ENCODE measurements at places on chromosomes 5 and 9. TPM values are rescaled to one million over a fixed set of nuclear protein-coding genes. Genes with fewer than 3 reads are reported as not detected.

DNA sequence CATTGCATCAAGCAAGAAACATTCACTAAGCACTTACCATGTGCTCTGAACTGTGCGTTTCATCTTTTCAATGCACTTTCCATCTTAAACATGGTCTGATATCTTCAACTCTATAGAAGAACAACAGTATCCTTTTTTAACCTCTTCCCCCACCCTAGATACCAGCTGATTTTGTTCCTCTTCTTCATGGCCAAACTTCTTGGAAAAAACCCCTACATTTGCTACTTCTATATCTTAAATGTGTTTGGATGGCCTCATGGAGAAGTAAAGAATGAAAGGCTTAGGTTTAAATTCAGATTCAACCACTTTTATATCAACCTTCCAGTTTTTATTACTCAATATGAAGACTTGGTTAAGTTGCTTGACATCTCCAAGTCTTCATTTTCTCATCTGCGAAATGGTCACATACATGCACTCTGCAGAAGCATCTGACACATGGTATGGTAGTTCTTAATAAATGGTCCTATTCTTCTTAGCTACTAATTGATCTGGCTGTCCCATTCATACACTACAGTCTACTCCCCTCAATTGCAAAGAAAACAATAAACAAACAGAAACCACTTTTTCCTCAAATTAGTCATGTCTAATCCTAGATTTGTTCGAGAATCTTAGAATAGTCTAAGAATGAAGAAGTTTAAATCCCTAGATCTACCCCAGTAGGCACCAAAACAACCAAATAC is 59.4 kb downstream of the FYB1 start:
- no peak overlapping the region for H3K27ac ChIP-seq
- H3K4me1 ChIP-seq: no peaks in the 10 kb centered on the region
- H3K36me3 ChIP-seq: no peaks in the 10 kb centered on the region
- H3K27me3 ChIP-seq: no peaks in the 10 kb centered on the region

GRCh38 chr9:93093127-93093876 is 2.7 kb upstream of the CARD19 start:
- DNase-seq: no peak
- H3K4me3 ChIP-seq: no peak overlapping the region
- H3K27me3 ChIP-seq: no peaks in the 10 kb centered on the region
- peaks cover 11% of the 10 kb centered on the region for H3K4me1 ChIP-seq
- H3K36me3 ChIP-seq: no peaks in the 10 kb centered on the region
- H3K27ac ChIP-seq: no peak overlapping the region

DNA sequence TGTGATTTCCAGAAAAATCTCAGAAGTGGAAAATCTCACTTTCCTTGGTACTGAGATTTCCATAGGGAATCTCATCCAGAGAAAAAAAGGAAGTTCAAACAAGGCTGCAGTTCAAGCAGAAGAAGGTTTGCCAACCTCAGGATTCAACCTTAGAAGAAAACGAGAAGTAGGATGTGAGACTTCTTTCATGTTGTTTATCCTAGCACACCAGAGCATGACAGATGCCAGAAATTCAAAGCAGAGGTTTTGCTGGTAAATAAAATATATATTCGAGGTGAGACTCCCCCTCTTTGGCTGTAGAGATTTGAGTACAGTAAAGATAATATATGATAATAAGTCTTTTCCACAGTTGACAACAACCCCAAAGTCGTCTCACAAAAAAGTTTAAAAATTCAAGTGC is 116.9 kb upstream of the SMC2 start:
- H3K27me3 ChIP-seq: no peaks in the 10 kb centered on the region
- no peak overlapping the region for H3K4me3 ChIP-seq
- H3K27ac ChIP-seq: no peak overlapping the region
- no peak for DNase-seq

DNA sequence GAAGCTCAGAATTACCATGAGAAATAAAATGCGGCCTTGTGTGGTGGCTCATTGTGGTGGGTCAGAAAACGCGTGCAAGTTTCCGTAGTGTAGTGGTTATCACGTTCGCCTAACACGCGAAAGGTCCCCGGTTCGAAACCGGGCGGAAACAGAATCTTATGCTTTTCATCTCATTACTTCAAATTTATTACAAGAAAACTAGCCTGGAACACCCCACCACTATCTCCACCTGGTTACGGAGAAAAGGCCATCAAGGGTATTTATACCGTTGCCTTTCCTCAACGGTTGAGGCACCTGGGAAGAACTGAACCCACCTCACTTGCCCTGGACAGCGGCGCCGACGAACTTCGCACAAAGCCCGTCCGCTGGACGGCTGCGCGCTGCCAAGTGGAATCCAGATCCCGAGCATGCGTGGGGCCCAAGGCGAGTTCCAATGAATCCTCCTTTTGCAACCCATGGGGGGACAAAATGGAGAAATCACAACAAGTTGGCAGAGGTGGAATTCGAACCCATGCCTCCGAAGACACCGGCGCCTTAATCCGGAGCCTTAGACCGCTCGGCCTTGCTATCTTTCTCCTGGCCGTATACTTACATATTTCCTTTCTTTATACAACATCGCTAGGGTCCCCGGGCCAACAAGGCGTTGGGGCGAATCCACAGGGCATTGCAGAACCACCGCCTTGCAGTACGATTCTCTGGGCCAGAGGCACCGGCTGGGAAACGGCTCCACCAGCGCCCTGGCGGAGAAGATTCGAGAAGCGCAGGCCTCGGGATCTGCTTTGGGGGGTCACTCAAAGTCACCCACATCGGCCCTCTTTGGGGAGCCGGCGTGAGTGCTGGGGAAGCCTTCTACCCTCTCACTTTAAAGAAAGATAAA is 16.9 kb downstream of the OR2V2 start:
- H3K27me3 ChIP-seq: no peaks in the 10 kb centered on the region
- no peaks in the 10 kb centered on the region for H3K36me3 ChIP-seq

DNA sequence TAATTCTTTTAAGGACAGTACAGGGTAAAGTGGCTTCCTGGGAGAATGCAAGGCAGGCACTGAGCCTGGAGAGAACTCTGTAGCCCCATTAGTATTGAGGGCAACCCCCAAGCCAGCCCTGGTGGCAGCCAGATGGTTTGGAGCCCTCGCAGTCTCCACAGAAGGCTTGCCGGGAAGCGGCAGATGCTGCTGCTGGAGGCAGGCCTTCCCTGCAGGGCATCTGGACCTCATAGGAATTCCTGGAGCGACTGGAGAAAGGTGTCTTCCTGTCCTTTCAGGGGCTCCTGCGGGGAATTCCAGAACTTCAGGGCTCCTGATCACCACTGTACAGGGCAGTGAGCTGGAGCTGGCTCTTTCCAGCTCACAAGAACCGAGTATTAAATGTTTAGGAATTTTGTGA is 167.5 kb downstream of the INSYN2B start:
- no peak for DNase-seq
- no peak overlapping the region for H3K27ac ChIP-seq
- no peak overlapping the region for H3K4me3 ChIP-seq
- H3K4me1 ChIP-seq: peaks cover 24% of the 10 kb centered on the region
- no peaks in the 10 kb centered on the region for H3K36me3 ChIP-seq

GRCh38 chr5:14937254-14937653 is 65.7 kb upstream of the ANKH start:
- no peak overlapping the region for H3K27ac ChIP-seq
- no peak for DNase-seq
- H3K36me3 ChIP-seq: no peaks in the 10 kb centered on the region
- no peaks in the 10 kb centered on the region for H3K4me1 ChIP-seq
- H3K4me3 ChIP-seq: no peak overlapping the region

GRCh38 chr9:16866587-16866986 is 3.9 kb downstream of the BNC2 start:
- no peak overlapping the region for H3K4me3 ChIP-seq
- no peak for DNase-seq
- no peak overlapping the region for H3K27ac ChIP-seq
- no peaks in the 10 kb centered on the region for H3K27me3 ChIP-seq

GRCh38 chr9:106419829-106420228 is 443.1 kb upstream of the ZNF462 start:
- H3K36me3 ChIP-seq: no peaks in the 10 kb centered on the region
- no peak overlapping the region for H3K4me3 ChIP-seq
- H3K27me3 ChIP-seq: no peaks in the 10 kb centered on the region
- no peaks in the 10 kb centered on the region for H3K4me1 ChIP-seq

DNA sequence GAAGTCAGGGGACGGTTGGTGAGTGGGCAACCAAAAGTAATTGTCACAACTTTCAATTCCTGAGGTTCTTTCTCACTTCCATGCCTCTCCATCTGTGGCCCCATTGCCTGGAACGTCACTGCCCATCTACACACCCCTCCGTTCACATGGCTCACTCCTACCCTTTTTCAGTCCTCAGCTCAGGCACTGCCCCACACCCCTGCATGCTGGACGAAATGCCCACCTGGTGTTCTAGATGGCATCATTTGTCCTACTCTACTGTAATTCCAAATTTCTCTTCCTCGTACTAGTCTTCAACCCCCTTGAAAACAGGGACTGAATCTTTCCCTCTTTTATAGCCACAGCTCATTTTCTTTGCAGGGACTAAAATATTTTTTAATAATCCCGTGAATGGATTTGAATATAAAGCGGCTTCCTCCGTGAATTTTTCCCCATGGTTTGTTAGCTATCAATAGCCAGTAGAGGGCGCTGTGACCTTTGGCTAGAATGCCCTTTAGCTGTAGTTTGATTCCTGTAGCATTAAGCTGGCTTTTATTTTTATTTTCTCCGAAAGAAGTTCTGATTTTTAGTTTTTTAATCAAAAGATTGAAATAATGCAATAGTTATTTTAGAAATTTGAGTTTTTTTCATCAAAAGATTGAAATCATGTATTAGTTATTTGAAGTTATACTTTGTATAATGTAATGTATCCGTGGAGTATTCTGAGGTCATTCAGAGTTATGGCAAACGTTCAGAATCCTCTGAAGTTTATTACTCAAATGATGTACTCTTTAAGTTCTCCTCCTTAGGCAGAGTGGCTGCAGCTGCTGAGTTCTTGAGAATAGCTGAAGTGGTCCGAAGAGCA is 232.1 kb downstream of the SH3GL2 start:
- no peak overlapping the region for H3K27ac ChIP-seq
- DNase-seq: no peak
- H3K4me3 ChIP-seq: no peak overlapping the region

GRCh38 chr9:15077946-15078729 is 167.9 kb upstream of the FREM1 start:
- DNase-seq: no peak
- no peaks in the 10 kb centered on the region for H3K36me3 ChIP-seq
- H3K4me3 ChIP-seq: no peak overlapping the region
- H3K4me1 ChIP-seq: no peaks in the 10 kb centered on the region
- H3K27me3 ChIP-seq: no peaks in the 10 kb centered on the region
- H3K27ac ChIP-seq: no peak overlapping the region

- H3K36me3 ChIP-seq: no peaks in the 10 kb centered on the region
- no peak for DNase-seq
- H3K4me1 ChIP-seq: no peaks in the 10 kb centered on the region
- no peak overlapping the region for H3K27ac ChIP-seq
These were observed 404.6 kb downstream of the DMRT2 start for GRCh38 chr9:1454616-1455347.

TRIO gene
- 69.1 TPM for total RNA-seq

RGS7BP gene
- 2.3 TPM for total RNA-seq

PCDH1 gene
- total RNA-seq: 101 TPM

SHISAL2B gene
- total RNA-seq: 8.6 TPM

CCNO gene
- total RNA-seq: 0.41 TPM
